ENCODE measurements at places on chromosomes 16 and 17. TPM values are rescaled to one million over a fixed set of nuclear protein-coding genes. Genes with fewer than 3 reads are reported as not detected.

- peaks cover 18% of the 10 kb centered on the region for H3K27me3 ChIP-seq
- no peak overlapping the region for H3K27ac ChIP-seq
- H3K36me3 ChIP-seq = no peaks in the 10 kb centered on the region
- no peak for DNase-seq
These were observed 1.5 kb upstream of the PPP1R1B start for GRCh38 chr17:39625198-39625785.

- H3K27me3 ChIP-seq = peaks cover 2% of the 10 kb centered on the region
- no peak for DNase-seq
- no peak overlapping the region for H3K4me3 ChIP-seq
- no peak overlapping the region for H3K27ac ChIP-seq
- no peaks in the 10 kb centered on the region for H3K36me3 ChIP-seq
These were observed 370.1 kb upstream of the CDH8 start for GRCh38 chr16:62406387-62406786.

- H3K4me3 ChIP-seq = no peak overlapping the region
- H3K36me3 ChIP-seq = no peaks in the 10 kb centered on the region
- peaks cover 8% of the 10 kb centered on the region for H3K4me1 ChIP-seq
- peaks cover 7% of the 10 kb centered on the region for H3K27me3 ChIP-seq
These were observed 236.8 kb downstream of the MSI2 start for GRCh38 chr17:57493171-57493570.

Gene PRR11
- 16.0 TPM for total RNA-seq

Gene MED13
- 51.4 TPM for total RNA-seq

Gene MYH8
- total RNA-seq = not detected

Gene SLC13A2
- not detected for total RNA-seq

GRCh38 chr16:10922328-10923145 is 19.7 kb downstream of the DEXI start:
- no peak overlapping the region for H3K27ac ChIP-seq
- no peak overlapping the region for H3K4me3 ChIP-seq
- peaks cover 3% of the 10 kb centered on the region for H3K27me3 ChIP-seq
- H3K4me1 ChIP-seq = no peaks in the 10 kb centered on the region
- no peaks in the 10 kb centered on the region for H3K36me3 ChIP-seq

- H3K4me3 ChIP-seq = no peak overlapping the region
- H3K36me3 ChIP-seq = no peaks in the 10 kb centered on the region
- H3K27ac ChIP-seq = no peak overlapping the region
- H3K4me1 ChIP-seq = no peaks in the 10 kb centered on the region
These were observed 394.3 kb downstream of the CDH13 start for GRCh38 chr16:83021045-83021444.

DNA sequence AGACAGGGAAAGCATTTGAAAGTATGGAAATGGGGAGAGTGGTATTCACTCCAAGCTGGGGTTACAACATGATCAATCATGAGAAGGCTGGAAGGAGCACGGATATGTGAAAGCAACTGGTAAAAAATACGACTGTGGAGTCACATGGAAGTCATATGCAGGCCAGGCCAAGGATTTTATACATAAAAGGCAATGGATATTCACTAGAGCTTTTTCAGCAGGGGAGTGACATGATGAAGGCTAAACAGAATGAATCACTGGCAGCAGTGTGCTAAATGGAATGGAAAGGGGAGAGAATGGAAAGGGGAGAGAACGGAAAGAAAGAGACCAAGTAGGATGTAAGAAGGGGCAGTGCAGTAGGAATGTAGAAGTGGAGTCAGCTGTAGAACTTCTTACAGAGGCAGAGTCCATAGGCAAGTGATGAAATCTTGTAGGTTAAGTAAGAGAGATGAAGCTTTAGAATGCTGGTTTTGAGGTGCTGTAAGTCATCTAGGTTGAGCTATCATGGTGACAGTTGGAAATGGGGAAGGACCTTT is 13.0 kb upstream of the NETO2 start:
- H3K27me3 ChIP-seq = no peaks in the 10 kb centered on the region
- H3K36me3 ChIP-seq = peaks cover 32% of the 10 kb centered on the region
- DNase-seq = no peak
- H3K4me1 ChIP-seq = no peaks in the 10 kb centered on the region
- H3K27ac ChIP-seq = no peak overlapping the region

DNA sequence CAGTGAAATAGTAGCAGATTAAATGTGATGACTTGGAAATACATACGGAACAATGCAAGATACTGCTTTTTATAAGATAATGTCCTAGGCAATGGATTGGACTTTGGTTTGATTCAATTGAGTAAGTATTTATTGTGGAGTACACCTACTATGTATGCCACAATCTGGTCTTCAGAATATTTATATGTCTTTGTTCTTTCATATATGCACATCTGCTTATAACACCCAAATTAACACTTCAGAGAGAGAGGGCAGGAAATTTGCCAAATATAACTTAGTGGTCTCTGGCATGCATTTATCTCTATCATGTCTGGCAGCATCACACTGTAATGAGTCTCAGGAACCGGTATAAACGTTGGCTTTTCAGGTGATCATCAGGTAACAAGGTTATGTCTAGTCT is 16.9 kb downstream of the RPGRIP1L start:
- H3K4me1 ChIP-seq = no peaks in the 10 kb centered on the region
- no peak for DNase-seq
- peaks cover 9% of the 10 kb centered on the region for H3K36me3 ChIP-seq
- H3K27ac ChIP-seq = no peak overlapping the region
- no peak overlapping the region for H3K4me3 ChIP-seq
